Activated effector memory CD4-positive, alpha-beta T cell treated with anti-CD3 and anti-CD28 coated beads, Interleukin-2, amount 50 U/mL, for 16 hours (primary cell): ENCODE measurements at places on chromosomes 16 and 17.
A peak's percentile ranks its signal among the peaks of the same experiment; 100 is the strongest.

GRCh38 chr17:46851029-46851741 is at the start of gene WNT9B:
WNT9B (plus strand) TSS chr17:46851583; CDS start chr17:46851639, 56 bp downstream.
- no peak for DNase-seq

- no peak for DNase-seq
Measured at GRCh38 chr16:63361032-63361624, 1324.9 kb upstream of the CDH8 start.

- peak; percentile 47 for DNase-seq
Measured at GRCh38 chr16:27321013-27321915, 7.5 kb downstream of the IL4R start.

DNA sequence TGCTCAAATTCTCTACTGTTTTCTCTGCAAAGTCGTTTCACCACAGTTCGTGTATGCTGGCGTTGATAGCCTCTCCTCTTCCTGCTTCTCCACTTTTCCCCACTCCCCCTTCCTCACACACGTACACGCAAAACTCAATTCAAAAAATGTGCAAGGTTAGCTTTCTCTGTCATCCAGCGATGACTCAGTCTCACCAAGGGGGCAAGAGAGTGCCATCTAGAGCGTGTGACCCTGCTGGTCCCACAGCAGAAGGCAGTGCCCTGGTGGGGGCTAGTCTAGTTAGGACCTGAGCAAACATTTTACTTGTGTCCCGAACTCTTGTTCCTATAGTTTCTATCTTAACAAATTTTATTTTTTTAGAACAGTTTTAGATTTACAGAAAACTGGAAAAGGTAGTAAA is 121.2 kb upstream of the CHMP6 start:
- DNase-seq = no peak

DNA sequence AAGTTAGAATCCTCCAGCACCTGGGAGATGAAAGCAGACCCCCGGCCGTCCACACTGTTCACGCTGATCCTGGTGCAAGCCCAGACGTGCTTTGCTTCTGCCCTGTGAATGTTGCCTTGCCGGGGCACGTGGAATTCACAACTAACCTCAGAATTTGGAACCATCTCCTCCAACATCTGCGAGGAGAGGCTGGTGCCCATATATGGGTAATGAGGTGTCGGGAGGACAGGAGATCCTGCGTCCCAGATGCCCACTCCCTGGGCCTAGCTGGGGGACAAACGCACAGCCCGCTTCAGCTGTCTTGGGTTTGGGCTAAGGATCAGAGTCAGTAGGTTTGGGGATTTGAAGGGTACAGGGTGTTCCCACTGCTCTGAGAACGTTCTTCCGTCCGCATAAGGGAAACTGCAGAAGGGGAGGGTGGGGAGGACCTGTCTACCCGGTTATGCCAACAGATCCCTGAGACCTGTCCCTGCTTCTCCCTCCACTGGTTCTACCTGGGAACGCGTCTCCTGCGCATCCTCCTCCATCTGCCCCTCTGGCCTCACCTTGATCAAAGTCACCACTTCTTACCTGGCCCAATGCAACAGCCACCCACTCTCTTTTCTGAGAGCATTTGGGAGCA is 14.1 kb downstream of the PPL start:
- no peak for DNase-seq

DNA sequence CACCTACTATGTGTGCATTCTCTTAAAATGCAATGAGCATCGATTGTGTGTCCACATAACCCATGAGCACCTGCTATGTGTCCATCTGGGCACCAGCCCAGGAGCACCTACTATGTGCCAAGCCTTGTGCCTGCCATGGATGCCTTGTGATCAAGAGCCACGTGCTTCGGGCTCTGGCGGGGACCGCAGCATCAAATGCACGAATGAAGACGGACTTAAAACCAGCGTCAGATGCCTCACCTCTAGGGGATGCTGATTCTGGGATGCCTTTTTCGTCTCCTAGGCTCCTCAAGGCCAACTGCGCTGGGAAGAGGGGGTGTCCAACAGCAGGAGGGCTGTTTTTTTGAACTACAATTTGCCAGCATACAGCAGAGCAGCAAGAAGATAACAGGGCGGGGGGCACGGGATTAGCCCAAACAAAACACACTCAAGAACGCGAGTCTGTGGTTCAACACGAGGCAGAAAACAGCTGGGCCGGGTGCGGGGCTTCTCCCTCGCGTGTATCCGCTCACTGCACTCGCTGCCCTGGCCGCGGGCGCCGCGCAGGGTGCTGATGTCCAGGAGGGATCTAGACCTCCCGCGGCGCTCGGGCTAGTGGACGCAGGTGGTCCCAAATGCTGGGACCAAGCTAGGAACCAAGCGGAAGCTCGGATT is 1.2 kb upstream of the GLIS2 start:
- DNase-seq = peak; percentile 68

DNA sequence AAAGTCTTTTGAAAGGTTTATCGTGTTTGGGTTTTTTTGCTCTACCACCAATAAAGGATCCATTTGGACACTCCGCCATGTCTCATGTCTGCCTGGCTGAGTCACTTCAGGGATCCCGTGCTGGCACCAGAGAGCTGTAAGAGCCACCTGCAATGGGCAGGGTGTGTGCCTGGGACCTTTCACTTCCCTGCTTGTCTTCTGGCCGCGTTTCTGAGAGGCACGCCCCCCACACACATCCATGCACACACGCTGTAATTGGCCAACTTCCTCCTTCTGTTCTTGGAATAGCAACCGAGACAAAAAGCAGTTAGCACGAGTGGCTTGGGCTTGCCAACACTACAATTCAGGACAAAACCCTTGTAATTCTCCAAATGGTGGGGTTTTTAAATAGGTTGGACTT is 9.8 kb upstream of the SOST start:
- no peak for DNase-seq

- DNase-seq = no peak
Measured at GRCh38 chr17:13885953-13886889, 183.1 kb upstream of the COX10 start.

DNA sequence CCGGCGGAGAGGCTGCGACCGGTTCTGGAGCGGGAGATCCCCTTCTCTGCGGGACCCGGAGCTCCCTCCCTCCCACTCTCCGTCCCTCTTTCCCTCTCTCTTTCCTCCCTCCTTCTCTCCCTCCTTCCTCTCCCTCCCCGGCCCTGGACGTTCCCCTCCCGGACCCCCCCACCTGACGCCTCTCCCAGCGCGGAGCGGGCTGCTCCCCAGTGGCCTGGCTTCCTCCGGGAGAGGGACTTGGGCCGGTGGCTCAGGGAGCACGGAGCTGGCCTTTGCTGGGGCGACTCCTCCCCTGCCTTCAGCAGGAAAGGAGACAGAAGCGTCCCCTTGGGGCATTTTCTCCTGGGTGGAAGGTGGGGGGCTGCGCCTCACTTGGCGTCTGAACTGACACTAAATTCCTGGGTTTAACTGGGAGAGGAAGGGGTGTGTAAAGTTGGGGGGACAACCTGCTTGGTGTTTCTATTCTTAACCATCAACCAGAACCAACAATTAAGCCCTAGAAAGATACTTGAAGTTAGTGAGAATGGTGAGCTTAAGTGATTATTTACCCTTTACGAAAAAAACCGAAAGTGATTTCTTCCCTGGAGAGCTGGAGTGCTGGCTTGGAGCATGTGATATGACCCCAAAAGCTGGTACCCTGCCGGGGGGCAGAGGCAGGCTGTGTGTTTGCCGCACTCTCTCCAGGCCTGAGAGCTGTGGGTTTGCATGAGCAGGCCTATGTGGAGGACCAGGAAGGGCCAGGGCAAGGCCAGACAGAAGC is 775 bp downstream of the SPIRE2 start:
- no peak for DNase-seq

DNA sequence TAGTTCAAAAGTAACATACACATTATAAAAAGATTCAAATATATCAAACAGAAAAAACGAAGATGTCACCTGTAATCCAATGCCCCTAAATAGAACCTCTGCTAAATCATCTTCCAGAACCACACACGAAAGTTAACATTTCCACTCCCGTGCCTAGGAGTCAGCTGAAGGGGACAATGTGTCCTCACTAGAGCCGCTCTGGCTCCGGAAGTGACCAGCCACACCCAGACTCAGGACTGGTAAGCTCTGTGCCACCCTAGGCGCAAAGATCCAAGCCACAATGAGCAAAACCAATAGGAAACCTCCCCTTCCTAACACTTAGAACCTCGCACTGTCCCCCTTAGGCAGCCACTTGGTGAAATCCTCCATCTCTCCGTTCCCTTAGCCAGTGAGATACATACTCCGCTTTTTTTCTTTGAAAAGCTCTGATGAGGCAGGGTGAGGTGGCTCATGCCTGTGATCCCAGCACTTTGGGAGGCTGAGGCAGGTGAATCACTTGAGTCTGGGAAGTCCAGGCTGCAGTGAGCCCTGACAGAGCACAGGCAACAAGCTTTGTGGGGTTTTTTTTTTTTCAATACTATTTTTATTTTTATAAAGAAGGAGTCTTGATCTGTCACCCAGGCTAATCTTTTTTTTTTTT is 11.8 kb downstream of the CTRB1 start:
- no peak for DNase-seq

GRCh38 chr17:72795941-72796340 is 296.5 kb downstream of the SLC39A11 start:
- no peak for DNase-seq

DNA sequence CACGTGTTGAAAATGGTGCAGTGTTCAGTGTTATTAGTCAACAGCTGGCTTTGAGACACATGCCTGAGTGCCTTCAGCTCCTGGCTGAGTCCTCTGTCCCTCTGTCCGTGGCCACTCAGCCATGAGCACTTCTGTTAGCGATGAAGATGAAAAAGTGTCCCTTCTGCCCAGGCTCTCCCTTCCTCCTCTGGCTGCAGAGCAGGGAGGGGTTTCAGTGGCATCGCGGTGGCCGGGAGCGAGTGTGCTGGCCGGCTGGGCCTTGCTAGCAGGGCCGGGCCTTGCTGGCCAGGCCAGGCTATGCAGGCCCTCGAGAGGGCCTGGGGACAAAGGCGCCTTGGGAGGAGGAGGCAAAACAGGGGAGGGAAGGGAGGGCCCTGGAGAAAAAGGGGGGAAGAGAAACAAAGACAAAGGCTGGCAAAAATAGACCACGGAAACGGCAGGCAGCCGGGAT is 47.7 kb downstream of the CMIP start:
- no peak for DNase-seq

DNA sequence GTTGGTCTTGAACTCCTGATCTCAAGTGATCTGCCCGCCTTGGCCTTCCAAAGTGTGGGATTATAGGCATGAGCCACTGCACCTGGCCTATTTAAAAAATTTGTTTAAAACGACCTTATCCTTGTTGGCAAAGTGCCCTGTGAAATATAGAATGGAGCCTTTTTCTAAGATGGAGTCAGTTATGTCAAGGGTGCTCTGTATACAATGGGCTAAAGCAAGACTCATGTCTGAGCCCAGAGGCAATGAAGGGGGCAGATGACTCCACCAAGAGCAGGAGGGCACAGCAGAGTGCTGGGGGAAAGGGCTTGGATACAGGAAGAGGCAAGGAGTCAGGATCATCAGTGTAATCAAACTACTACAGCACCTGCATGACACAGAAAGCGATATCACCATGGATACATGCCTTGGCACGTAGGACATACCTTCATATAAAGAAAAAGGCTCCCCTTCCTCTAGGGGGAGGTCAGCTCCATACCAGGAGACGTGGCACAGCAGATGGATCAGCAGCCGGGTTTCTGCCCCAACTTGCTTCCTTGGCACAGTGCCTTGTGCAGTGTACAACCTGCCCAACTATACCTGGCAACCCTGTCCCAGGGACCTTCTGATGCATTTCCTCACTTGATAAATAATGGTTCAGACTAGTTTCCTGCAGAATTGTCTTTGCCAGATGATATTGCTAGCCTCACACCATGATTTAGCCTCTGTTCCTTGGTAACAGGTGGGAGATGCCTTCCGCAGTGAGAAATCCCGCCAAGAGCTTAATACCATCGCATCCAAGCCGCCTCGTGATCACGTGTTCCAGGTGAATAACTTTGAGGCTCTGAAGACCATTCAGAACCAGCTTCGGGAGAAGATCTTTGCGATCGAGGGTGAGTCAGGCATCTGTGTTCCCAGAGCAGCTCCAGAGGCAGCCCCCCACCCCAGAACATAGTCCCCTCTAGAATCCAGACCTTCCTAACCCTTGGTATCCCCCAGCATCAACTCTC is 15.3 kb downstream of the ITGAM start:
- DNase-seq = no peak

- no peak for DNase-seq
Measured at GRCh38 chr17:61305024-61305423, 94.6 kb upstream of the TBX2 start.

- no peak for DNase-seq
Measured at GRCh38 chr16:30380072-30380802, 2.1 kb downstream of the SEPTIN1 start.

DNA sequence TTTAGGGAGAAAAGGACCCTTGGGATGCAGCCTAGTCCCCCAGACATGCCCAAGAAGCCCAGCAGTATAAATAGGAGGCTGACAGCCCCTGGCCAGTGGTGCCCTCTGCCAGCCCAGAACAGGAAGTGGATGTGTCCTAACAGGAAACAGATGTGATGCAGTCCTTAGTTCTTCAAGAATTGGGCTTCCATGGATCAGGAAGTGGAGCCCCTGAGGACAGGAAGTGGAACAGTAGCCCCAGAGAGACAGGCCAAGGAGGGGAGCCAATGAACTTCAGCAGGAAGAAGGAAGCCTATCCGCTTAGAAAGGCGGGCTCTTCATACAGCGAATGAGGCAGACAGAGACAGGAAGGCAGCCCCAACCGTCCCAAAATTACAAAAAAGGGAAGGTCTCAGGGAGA is 7.2 kb downstream of the CTF1 start:
- DNase-seq = no peak

DNA sequence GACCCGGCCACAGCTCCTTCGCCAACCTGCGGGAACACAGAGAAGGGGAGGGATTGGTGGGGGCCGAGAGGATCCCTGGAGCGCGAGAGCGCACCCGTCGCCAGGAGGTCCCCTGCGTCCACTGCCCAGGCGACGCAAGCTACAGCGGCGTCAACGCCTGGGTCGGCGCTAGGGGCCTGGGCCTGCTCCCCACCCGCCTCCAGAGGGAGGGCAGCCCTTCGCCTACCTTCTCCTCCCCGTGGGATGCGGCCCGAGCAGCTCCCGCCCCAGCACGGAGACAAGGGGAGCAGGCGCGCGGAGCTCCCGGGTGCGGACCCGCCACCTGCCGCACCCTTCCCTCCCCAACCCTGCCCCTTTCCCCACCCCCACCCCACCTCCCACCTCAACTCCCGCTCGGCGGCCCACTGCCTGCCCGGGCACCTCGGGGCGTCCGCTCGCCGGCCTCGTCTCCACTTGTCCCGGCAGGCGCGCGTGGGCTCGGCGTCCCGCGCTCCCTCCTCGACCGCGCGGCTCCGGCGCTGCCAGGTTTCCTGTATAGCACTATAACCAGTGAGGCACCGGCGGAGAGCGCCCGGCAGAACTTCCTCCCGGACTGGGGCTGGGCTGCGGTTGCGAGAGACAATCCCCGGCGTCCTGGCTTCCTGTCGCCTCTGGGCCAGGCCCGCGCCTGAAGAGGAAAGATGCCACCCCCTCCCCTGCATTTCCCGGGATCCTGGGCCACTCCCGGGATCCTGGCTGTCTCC is 119.1 kb upstream of the SMURF2 start:
- DNase-seq = peak; percentile 80

DNA sequence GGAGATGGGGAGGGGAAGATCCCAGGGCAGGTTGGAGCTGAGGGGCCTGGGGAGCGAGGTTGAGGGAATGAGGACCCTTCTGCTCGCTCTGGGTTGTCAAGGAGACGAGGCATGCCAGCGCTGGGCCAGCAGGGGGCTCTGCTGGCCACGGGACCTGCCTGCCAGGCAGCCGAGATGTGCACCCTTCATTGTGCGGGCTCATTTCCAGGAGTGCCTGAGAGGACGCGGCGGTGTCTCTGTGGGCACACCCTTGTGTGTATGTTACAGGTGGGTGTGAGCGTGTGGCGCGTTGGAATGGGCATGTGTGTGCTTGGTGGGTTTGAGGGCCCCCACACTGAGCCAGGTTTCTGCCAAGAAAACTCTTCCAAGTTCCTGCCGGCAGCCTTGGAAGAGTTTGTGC is 15.9 kb downstream of the ARHGAP23 start:
- DNase-seq = peak; percentile 82
